ENCODE measurements at places on chromosomes 4 and X.

DNA sequence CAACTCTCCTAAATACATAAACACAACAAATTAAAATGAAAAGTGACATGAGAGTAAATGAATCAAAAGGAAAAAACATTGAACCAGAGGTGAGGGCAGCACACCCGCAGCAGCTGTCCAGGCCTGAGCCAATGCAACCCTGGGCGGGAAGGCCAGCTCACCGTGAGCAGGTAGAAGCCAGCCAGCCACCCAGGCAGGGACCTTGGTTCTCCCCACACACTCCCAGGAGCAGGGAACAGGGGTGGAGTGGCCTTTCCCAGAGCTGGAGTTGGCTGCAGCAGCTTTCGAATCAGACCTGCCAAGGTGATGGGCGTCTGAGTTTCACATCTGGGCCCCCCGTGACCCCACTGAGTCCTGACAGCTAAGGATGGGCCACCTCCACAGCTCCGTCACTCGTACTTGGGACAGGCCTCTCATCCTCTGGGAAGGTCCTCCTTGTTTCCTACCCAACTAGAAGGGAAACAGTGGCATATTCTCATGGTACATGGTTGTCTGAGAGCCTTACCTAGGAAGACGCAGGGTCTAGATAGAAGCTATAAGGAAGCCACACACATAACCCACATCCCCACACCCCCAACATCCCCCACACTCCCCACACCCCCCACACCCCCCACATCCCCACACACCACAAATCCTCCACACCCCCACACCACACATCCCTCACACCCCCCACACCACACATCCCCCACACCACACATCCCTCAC is 172.2 kb downstream of the DCLK2 start:
- H3K27ac ChIP-seq, result no peak overlapping the region
- no peak overlapping the region for H3K4me3 ChIP-seq
- no peak for DNase-seq
- no peaks in the 10 kb centered on the region for H3K4me1 ChIP-seq
- peaks cover 2% of the 10 kb centered on the region for H3K27me3 ChIP-seq

GRCh38 chr4:103075894-103076746 is 441 bp downstream of the SLC9B2 start:
- peak overlapping the region; percentile 80 for H3K4me3 ChIP-seq
- DNase-seq, result peak; percentile 81
- H3K36me3 ChIP-seq, result peaks cover 12% of the 10 kb centered on the region
- H3K4me1 ChIP-seq, result peaks cover 38% of the 10 kb centered on the region
- H3K27ac ChIP-seq, result peak overlapping the region; percentile 99

- no peak for DNase-seq
- H3K27me3 ChIP-seq, result no peaks in the 10 kb centered on the region
- H3K4me1 ChIP-seq, result peaks cover 5% of the 10 kb centered on the region
- no peaks in the 10 kb centered on the region for H3K36me3 ChIP-seq
Observed at GRCh38 chr4:38242822-38243387, 282.7 kb downstream of the PTTG2 start.

DNA sequence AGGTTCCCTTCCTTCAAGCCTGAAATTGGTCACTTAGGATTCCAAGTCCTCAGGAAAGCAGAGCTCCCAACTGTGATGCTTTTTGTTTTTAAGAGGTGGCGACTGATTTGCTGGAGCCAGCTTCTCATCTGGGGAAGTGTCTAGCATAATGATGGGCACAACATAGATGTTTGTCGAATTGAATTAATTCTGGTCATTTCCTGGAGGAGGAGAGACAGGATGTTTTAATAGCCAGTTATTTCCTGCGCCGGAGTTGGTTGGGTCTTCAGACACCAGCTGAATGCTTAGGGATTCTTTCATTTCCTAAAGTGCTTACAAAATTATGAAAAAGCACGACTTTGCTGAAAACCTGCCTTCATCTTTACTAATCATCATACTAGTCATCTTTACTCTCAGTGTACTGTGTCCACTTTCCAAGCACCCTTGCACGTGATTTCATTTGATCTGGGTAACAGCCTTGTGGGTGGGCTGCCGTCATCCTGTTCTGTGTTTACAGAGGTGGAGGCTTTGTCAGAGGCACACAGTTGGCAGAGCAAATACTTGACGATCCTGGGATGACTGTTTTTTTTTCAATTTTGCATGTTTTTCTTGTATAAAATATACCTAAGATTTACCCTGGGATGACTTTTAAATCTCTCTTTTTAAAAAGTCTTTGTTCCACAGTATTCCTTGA is 49.5 kb downstream of the RGS12 start:
- H3K4me3 ChIP-seq, result no peak overlapping the region
- H3K27ac ChIP-seq, result no peak overlapping the region
- no peaks in the 10 kb centered on the region for H3K36me3 ChIP-seq
- peaks cover 3% of the 10 kb centered on the region for H3K27me3 ChIP-seq
- peaks cover 8% of the 10 kb centered on the region for H3K4me1 ChIP-seq

GRCh38 chrX:2595258-2595657 is 94.5 kb upstream of the DHRSX start:
- H3K36me3 ChIP-seq, result peaks cover 18% of the 10 kb centered on the region
- peaks cover 10% of the 10 kb centered on the region for H3K4me1 ChIP-seq
- DNase-seq, result no peak
- peak overlapping the region; percentile 52 for H3K27ac ChIP-seq

DNA sequence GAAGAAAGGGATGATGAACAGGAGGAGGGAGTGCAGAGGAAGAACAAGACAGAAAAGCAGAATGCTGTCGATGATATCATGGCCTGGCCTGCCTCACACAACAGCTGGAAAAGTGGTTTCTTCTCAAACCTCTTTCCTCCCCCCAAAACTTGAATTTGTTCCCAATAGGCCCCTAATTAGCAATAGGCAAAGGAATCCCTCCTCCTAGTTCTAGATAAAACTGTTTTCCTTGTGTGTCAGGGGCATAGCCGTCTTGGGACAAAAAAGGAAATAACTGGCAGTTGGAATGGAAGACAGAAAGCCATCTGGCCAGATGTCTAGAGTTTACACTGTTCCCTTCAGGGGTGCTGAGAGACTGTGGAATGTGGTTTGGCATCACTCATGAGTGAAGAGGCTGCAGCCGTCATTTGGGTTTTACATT is 177.8 kb upstream of the C1QTNF7 start:
- H3K27ac ChIP-seq, result no peak overlapping the region
- no peaks in the 10 kb centered on the region for H3K4me1 ChIP-seq
- peaks cover 2% of the 10 kb centered on the region for H3K27me3 ChIP-seq
- DNase-seq, result no peak
- H3K4me3 ChIP-seq, result no peak overlapping the region

DNA sequence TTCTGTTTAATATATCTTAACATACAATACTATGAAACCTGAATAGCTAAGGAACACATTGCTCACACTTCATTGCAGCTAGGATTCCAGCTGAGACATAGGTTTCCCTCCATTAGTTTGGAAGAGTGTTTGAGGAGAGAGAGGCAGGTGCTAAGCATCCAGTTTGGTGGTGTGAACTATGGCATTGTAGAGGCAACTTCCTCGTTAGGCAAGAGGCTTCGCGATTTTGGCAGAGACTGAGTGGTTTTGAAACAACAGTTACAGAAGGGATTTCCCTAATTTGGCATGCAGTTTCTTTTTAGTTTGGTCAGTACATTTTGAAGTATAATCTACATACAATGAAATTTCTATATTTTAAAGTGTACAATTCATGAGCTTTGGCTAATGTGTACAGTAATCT is 117.1 kb upstream of the BMP3 start:
- H3K27ac ChIP-seq, result no peak overlapping the region
- H3K4me3 ChIP-seq, result no peak overlapping the region
- DNase-seq, result no peak
- no peaks in the 10 kb centered on the region for H3K36me3 ChIP-seq

DNA sequence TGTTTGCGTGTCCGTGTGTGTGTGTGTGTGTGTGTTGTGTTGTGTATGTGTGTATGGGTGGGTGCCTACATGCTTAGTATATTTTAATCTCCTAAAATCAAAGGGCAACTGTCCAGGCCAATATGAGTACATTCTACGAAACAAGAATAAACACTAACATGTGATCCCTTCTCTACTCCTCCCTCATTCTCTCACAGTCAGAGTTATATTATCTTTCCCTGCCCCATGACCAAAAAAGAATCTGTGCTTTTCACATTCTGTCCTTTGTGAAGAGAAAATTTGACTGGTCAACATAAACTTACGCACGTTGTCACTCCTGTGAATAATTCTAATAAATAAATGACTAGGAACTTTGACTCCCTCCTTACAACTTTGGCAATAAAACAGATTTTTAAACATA is 532.9 kb downstream of the DMD start:
- no peaks in the 10 kb centered on the region for H3K4me1 ChIP-seq
- H3K27me3 ChIP-seq, result no peaks in the 10 kb centered on the region
- no peak for DNase-seq
- no peaks in the 10 kb centered on the region for H3K36me3 ChIP-seq
- no peak overlapping the region for H3K4me3 ChIP-seq
- no peak overlapping the region for H3K27ac ChIP-seq

- no peaks in the 10 kb centered on the region for H3K36me3 ChIP-seq
- H3K27me3 ChIP-seq, result peaks cover 5% of the 10 kb centered on the region
- H3K27ac ChIP-seq, result no peak overlapping the region
- DNase-seq, result no peak
Observed at GRCh38 chr4:108694423-108694822, 44.0 kb downstream of the OSTC start.

GRCh38 chrX:115689931-115690330 is 129.0 kb downstream of the PLS3 start:
- H3K27me3 ChIP-seq, result no peaks in the 10 kb centered on the region
- no peak overlapping the region for H3K4me3 ChIP-seq
- H3K27ac ChIP-seq, result no peak overlapping the region
- no peaks in the 10 kb centered on the region for H3K36me3 ChIP-seq
- H3K4me1 ChIP-seq, result no peaks in the 10 kb centered on the region

DNA sequence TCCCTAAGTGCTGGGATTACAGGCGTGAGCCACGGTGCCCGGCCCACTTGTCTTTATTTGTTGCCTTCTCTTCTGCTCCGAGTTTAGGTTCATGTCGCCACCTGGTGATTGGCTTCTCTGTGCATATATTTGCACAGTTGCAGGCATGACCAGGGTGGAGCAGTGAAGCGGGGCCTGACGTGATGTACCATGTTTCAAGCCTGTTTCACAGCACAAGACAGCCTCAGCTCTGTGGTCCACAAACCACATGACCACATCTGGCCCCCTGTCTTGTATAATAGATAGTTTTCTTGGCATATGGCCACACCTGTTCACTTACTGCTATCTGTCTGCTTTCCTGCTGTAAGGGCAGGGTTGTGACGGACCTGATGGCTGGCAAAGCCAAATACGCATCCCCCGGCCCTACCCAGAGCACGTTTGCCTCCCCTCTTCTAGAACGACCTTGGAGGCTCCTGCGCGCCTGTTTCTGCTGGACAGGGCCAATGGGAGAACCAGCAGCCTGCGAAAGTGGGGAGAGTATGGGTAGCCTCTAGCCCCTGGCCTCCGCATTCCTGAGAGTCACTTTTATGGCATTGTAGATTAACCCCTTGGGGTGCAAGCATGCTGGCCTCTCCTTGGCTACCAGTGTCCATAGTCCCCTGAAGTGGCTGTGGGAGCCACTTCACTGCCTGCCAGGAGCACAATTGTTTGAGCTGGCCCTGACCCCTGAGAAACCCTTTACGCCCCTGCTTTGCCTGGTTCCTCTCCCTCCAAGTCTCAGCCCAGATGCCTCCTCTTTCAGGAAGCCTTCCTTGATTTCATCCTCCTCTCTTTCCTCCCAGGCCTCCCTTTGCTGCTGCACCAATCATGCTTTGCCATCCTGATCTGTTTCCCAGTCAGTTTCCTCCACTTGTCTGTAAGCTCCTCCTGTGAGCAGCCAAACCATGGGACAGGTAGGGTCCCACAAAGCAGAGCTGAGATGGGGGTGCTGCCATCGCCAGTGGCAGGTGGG is 6.0 kb upstream of the SH3TC1 start:
- H3K27ac ChIP-seq, result no peak overlapping the region
- no peak overlapping the region for H3K4me3 ChIP-seq
- H3K36me3 ChIP-seq, result no peaks in the 10 kb centered on the region
- H3K27me3 ChIP-seq, result no peaks in the 10 kb centered on the region
- H3K4me1 ChIP-seq, result peaks cover 2% of the 10 kb centered on the region
- DNase-seq, result no peak

DNA sequence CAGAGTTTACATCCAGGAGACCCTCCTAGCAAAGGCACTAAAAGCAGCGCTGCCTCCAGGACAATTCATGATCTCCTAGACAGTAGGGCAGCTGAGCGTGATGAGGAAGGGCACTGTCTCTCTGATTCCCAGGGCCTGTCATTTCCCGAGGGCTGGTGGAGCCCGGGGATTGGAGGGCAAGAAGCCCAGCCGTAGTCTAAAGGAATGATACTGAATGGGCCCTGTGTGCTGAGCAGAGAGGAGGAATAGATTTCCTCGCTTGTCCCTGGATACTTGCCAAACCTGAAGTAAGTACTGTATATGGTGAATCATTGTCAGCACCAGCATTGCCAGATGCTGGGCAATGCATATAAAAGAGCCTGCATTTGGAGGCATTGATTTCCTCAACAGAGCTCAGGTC is 88.0 kb upstream of the SLITRK2 start:
- DNase-seq, result no peak
- H3K36me3 ChIP-seq, result no peaks in the 10 kb centered on the region
- H3K4me1 ChIP-seq, result no peaks in the 10 kb centered on the region
- H3K27me3 ChIP-seq, result no peaks in the 10 kb centered on the region
- no peak overlapping the region for H3K27ac ChIP-seq
- H3K4me3 ChIP-seq, result no peak overlapping the region

DNA sequence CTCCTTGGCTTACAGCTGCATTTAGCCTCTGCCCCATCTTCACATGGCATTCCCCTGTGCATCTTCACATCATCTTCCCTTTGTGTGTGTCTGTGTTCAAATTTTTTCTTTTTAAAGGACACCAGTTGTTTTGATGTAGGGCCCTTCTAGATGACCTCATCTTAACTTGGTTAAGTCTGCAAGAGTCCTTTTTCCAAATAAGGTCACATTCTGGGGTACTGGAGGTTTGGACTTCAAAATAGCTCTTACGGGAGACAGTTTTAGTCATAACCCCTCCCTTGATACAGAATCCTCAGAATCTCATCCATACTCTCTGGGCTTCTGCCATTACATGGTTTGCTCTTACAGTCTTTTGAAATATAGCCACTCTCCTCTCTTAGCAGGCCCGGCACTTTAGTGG is 231.5 kb upstream of the ATP6AP2 start:
- H3K27ac ChIP-seq, result no peak overlapping the region
- H3K4me3 ChIP-seq, result no peak overlapping the region
- peaks cover 2% of the 10 kb centered on the region for H3K36me3 ChIP-seq
- no peaks in the 10 kb centered on the region for H3K27me3 ChIP-seq
- H3K4me1 ChIP-seq, result no peaks in the 10 kb centered on the region
